CD4-positive, alpha-beta T cell treated with Interleukin-17A for 1 hour (primary cell): ENCODE measurements at places on chromosomes 12 and 14.

GRCh38 chr12:49730050-49730449, 11.3 kb upstream of the TMBIM6 start:
- DNase-seq, result no peak

GRCh38 chr14:46384611-46385010, 267.0 kb downstream of the RPL10L start:
- DNase-seq, result no peak

GRCh38 chr12:58592475-58593207, 327.7 kb downstream of the LRIG3 start:
- no peak for DNase-seq

DNA sequence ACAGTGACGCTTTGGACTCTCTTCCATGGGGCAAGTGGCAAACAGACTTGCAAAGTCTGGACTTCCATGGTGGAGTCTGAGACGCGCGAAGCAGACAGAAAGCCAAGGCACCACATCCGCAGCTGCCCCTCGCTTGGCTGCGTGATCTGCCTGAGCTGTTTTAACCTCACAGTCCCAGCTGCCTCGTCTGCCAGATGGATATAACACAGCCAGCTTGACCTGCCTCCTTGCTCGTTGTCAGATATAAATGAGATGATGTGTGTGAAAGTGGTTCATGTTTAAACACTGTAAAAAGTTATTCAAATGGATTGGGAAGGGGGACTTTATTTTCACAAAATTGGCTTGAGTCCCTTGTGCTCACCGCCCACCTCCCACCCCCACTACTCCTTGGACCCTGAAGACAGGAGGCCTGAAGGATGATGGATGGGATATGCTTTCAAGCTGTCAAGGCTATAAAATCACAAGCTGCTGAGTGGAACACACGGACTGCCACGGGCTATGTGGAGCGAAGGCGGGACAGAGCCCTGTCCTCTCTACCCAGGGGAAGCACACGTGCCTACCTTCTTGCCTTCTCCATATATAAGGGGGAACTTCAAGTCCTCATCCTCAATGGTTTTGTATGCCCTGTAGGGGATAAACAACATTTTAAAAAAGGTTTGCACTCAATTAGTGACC, 226.9 kb downstream of the MON2 start:
- no peak for DNase-seq

DNA sequence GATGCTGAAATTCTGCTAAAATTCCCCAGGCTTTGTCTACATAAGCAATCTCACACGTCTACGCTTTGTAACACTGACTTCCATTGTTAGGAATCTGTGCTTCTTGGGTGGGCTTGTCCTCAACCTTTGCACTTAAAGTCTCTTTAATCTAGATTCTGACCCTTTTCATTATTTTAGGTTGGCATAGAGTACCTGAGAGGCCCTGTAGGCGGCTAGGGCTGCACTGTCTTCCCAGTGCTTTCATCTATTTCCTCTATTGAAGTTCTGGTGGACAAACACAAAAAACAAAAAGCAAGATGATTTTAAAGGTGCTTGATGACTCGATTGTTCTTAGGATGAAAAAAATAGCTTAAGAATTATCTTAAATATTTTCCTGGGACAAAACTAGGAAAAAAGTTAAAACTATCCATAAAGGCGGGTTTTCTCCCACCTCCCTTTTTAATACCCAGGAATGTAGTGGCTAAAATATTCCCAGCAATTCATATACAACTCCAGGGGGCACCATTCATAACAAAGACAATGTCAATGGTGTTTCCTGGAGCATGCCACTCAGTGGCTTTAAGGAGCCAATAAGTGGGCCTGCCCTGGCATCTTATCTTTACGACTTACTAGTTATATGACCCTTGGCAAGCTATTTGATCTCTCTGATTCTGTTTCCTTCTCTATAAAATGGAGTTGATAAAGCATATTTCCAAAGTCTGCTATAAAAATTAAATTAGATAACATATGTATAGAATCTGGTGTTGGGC, 197.5 kb downstream of the STXBP6 start:
- no peak for DNase-seq

- no peak for DNase-seq
Observed at GRCh38 chr14:58870961-58871360, 233.2 kb downstream of the DACT1 start.

DNA sequence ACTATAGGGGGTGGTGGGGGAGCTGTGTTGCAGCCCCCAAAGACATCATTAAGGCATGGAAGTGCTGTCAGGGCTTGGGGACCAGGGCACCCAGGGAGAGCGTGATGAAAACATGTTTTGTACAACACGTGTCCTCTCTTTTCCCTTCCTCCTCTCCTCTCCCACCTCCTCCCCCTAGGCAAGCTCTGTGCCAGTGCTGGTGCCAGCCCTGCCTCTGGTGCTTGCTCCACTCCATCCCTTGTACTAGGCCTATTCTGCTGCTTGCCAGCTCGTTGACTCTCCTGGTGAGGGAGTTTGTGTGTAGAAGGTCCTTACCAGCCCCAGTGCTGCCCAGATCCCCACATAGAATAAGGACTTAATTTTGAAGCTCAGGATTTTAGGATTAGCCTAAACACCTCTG, 3.2 kb upstream of the RARG start:
- DNase-seq, result no peak

GRCh38 chr12:124088217-124088907, 115.3 kb downstream of the ZNF664 start:
- no peak for DNase-seq

- no peak for DNase-seq
Observed at GRCh38 chr12:45713078-45713477, 16.4 kb upstream of the ARID2 start.

DNA sequence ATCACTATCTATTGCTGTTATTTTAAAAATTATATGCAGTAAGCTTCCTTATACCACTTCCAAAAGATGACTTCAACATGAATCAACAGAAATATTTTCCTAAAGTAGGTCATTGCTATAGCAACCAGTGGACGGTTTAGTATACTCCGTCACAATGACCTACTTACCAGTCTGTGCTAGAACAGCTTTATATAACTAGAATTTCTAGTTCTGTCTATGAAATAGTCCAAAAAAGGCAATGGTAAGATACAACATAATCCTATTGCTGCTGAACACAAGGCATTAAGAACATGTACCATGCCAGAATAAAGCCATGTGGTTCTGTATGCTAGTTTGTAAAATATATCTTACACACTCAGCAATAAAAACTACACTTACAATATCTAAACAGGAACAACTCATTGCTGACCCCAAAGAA, 40.7 kb upstream of the MTERF2 start:
- peak; percentile 89 for DNase-seq

- DNase-seq, result peak; percentile 61
Observed at GRCh38 chr12:10140001-10140400, 10.0 kb upstream of the CLEC7A start.

DNA sequence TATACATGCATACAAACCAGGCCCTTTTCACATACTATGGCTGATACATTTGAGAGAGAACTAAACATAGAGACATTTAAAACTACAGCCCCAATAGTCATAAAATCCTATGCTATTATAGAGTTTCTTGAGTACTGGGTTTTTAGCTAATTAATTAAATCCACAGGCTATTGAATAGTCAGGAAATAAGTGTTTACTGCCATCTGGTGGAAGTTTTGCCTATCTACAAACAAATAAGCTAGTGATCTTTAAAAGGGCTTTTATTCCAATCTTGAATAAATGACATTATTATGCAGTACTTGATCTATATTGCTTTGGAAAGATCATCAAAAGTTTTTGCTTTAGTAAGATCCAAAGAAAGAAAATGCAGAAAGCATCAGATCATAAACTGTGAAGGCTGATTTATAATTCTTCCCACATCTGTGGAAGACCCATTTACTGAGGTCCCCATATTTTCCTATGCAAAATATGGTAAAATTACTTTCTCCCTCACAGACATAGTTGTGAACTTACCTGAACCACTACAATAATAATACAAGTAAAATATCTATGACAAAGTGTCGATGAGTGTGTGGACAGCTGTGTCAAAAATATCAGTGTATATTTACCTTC, 131.3 kb downstream of the ITPR2 start:
- peak; percentile 40 for DNase-seq

- no peak for DNase-seq
Observed at GRCh38 chr14:67986131-67986841, 166.7 kb downstream of the RAD51B start.

DNA sequence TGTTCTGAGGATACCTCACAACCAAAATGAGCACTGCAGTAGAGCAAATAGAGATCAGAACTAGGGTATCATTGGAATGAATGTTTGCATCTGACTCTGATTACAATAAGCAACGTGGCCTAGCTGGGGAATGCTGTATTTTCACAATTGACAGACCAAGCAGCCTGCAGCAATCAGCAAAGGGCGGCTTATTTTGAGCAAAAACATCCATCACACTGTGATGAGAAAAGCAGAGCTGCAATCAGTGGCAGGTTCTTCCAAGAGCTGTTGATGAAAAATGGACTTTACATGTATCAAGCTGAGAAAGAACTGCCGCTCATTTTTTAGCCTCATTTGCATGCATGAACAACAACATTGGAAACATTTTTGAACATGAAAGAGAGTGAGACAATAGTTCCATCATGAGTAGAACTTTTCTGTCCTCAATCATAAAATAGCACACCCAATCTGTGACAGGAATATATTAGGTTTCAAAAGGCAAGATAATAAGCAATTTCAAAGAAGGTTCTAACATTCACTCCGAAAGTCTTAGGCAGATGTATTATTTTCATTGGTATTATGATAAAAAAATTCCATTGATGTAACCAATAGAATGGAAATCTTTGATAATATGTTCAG, 249.7 kb upstream of the FBXO33 start:
- DNase-seq, result no peak

DNA sequence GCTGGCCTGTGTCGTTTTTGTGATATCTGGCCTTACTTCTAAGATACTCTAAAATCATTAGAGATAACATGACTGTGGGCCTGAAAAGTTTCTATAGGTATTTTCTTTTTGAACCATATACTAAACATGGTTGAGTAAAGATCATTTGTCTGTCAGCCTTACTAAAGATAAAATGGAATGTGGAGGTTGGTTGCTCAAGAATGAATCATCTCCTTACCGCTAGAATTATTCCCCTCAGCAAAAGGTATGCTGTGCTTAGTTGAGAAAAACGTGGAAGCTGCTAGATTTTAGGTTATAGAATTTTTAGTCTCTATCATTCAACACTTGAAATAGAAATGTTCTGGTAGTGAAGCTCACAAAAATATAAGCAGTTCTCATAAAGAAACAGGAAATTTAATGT, 407.3 kb downstream of the AEBP2 start:
- DNase-seq, result no peak

DNA sequence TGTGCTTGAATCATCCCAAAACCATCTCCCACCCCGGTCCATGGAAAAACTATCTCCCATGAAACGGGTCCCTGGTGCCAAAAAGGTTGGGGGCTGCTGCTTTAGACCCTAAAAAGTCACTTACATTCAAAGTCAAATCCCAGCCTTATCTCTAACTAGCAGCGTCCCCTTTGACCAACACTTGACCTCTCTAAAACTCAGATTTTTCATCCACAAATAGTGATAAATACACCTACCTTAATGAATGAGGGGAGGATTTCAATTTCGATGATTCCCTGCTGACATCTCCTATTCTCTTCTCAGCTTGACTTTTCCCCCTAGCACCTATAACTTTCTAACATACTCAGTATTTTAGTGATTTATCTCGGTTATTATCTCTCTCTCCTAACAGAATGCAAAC, 137.3 kb downstream of the BTG1 start:
- DNase-seq, result no peak

DNA sequence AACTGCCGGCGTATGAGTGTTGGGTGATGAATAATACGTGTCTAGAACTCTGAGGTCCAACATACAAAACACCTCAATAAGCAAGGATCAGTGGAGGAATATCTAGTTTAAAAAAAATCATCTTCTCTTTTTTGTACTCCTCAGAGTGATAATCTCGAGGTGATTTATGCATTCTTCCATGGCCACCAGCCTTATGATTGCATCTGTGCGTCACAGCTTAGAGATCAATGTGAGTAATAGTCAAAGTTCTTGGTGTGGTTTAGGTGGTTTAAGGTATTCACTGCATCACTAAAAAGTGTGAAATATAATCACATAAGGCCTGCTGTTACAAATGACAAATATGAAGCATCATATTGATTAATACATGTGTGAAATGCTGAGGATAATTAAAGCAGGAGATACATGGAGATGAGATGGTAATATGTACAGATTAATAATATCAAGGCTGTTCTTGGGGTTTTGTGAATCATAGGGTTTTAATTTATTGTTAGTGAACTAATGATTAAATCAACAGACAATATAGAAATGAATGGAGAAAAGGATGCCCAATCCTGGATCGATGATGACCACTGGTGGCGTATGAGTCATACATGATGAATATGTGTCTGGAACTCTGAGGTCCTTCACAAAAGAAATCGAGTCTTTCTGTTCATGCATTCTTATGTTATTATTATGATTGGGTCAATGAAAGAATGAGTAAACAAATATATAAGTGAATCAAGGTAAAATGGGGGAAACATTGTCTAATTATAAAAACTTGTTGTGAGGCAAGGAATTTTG, 68.8 kb upstream of the RTL1 start:
- no peak for DNase-seq

GRCh38 chr12:64124511-64125197, 97.4 kb downstream of the KICS2 start:
- DNase-seq, result no peak

- DNase-seq, result no peak
Observed at GRCh38 chr14:95500201-95500681, 16.2 kb downstream of the SYNE3 start.

DNA sequence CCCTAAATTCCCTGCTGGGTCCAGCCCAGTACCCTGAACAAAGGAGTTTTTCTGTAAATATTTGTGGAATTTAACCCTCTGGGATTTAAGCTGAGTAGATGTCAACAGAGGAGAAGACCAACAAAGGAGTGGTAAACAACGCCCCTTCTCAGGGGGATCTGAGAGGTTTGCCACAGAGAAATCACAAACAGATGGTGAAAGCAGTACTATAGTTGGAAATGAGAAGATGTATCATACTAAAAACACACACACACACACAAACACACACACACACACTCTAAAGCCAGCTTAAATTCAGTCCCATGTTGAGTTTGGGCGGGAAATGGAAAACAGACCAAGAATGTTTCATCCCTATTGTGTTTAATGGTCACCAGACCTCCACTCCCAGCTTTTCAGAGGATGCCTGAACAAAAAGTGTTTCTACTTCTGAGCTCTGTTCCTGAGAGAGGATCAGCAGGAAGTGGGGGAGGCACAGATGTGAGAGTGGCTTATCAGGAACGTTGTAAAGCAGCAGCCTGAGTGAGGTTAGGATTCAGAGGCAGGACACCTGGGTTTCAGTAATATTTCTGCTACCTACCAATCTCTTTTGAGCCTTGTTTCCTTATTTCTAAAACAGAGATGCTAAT, 3.2 kb downstream of the BIN2 start:
- peak; percentile 47 for DNase-seq

DNA sequence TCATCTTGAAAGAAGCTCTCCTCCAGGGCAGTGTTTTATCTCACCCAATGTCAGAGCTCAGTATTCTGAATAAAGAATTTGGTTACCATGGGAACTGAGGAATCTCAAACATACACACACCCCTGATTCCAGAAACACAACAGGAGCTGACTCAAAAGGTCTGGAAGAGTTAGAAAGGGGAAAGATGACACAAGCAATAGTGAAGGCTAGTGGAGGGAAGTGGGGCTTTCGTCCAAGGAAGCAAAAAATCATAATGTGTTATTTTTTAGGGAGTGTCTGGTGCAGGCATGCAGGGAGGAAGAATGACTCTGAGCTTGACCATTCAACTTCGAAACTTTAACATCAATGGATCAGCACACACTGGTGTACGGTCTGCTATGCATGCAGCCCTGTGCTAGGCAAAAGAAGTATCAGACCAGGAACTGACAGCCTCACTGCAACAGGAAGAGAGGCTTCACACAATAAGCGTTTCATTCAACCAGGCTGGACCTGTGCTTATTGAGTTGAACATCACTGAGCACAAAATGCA, 20.3 kb downstream of the HEBP1 start:
- DNase-seq, result no peak
